ENCODE measurements at places on chromosomes 12 and 14.

GRCh38 chr12:97182769-97183168, 275.7 kb downstream of the NEDD1 start:
- DNase-seq = no peak

- DNase-seq = no peak
These were observed 15.6 kb upstream of the DYNC1H1 start for GRCh38 chr14:101948666-101949216.

DNA sequence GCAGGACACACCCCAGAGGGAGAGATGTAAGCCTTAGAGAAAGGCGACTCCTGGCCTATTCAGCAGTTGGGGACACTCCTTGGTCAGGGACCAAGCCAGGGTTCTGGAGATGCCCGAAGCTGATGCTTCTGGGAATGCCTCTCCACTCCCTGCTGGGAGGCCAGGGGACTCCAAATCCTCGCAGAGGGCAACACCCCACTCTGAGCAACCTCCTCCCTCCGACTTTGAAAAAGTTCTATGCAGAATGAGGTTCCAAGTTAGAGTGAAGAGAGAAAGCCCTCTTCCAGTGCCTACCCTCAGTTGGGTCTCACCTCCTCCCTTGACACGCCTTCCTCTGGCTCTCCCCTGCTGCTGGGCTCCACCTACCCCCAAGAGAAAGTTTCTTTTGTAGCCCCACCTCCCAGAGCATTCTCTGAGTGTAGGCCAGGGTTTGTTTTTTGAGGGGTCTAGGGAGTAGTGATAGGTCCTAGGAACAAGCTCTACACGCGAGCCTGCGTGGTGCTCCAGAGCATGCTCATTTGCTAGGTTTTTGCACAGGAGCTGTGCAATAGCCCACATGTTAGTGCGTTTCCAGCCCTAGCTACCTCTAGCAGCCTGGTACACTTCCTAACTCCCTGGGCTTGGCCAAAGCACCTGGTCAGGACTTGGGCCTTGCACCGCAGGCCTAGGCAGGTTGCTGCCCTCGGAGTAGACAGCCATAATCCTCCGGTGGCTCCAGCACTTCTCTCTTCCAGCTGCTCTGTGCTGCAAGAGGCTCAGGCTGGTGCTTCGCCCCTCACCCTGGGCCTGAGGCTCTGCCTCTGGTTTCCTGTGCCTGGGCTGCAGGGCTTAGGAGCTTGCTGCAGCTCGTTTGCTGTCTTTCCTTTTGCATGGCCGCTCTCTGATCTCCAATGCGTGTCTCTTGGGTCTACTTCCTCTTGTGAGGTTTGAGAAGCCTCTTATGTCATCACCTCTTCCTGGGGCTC, 590 bp upstream of the CEBPE start:
- DNase-seq = no peak

- no peak for DNase-seq
These were observed 83.7 kb downstream of the PTGER2 start for GRCh38 chr14:52397844-52398243.
